ENCODE measurements at places on chromosomes 3 and 15.

DNA sequence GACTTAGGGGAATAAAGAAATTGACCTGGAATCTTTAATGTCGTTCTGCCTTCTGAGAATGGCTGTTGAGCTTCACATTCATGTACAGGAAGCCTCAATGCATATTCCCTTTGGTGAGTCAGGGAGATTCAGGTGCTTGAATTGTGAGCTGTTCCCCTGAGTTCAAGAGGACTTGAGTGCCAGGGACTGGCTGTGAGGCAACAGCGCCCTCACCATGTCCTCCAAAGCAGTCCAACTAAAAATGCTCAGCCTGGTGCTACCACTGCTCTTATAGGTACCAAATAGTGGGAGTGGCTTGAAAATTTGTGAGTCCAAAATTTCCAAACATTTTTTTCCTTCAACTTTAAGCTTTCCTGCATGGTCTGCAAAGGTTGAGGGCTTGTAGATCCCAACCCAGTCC is 54.1 kb downstream of the LEO1 start:
- DNase-seq, result peak; percentile 33

GRCh38 chr3:32708672-32709283 is 23.8 kb downstream of the CNOT10 start:
- DNase-seq, result no peak

GRCh38 chr3:61562721-61563312 is 1.4 kb downstream of the PTPRG start:
- DNase-seq, result no peak

DNA sequence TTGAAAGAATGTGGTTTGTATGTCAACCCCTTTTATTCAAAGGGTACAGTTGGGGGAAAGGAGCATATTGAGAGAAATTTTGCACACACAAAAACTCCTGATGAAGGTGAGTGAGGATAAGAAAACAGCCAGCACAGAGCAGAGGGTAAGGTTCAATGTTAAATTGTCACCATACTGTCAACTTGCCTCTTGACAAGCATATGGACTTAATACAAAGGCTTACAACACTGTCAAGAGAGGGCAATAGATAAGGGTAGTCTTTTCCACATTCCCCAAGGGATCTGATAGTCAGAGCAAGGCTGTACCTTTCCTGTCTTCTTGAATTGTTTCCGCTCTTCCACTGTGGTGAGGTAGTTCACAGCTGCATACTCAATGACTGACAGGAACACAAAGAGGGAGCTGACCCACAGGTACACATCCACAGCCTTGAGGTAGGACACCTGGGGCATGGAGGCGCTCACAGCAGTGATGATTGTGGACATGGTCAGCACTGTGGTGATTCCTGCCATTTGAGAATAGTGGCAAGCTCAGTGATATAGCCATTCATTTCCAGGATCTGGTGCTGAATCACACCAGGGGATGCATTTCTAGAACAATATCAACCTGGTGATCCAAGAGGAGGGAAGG is 20.4 kb upstream of the RIOX2 start:
- no peak for DNase-seq

GRCh38 chr3:45986303-45986982 is 9.2 kb downstream of the FYCO1 start:
- DNase-seq, result peak; percentile 49

DNA sequence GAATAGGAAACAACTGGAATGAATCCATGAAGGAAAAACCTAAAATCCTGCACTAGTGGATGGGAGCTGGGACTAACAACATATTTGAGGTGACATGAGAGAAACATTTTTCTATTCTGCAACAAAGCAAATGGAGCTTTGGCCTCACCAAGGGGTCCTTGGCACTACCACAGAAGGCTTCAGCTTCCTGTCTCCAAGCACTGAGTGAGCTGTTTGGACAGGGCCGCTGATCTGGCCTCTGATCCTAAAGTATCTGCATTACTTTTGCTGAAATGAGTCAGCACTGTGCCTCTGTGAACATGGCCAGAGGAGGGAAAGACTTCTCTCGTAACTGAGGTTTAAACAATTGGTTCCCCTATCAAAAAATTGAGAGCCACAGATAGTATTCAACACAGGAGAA is 9.0 kb downstream of the ARPP21 start:
- no peak for DNase-seq

- no peak for DNase-seq
Observed at GRCh38 chr3:138220242-138220641, 33.1 kb downstream of the ARMC8 start.

GRCh38 chr3:32238453-32239306 is at the start of gene CMTM8:
TSS of gene CMTM8 (plus strand) at chr3:32238680. CDS start at chr3:32238973, 293 bp downstream.
- DNase-seq, result peak; percentile 48

- no peak for DNase-seq
Observed at GRCh38 chr3:85864896-85865295, 906.1 kb downstream of the CADM2 start.

GRCh38 chr3:126731044-126731443 is 27.0 kb downstream of the CHCHD6 start:
- DNase-seq, result no peak

- DNase-seq, result no peak
Observed at GRCh38 chr3:108183971-108184370, 38.3 kb downstream of the IFT57 start.

DNA sequence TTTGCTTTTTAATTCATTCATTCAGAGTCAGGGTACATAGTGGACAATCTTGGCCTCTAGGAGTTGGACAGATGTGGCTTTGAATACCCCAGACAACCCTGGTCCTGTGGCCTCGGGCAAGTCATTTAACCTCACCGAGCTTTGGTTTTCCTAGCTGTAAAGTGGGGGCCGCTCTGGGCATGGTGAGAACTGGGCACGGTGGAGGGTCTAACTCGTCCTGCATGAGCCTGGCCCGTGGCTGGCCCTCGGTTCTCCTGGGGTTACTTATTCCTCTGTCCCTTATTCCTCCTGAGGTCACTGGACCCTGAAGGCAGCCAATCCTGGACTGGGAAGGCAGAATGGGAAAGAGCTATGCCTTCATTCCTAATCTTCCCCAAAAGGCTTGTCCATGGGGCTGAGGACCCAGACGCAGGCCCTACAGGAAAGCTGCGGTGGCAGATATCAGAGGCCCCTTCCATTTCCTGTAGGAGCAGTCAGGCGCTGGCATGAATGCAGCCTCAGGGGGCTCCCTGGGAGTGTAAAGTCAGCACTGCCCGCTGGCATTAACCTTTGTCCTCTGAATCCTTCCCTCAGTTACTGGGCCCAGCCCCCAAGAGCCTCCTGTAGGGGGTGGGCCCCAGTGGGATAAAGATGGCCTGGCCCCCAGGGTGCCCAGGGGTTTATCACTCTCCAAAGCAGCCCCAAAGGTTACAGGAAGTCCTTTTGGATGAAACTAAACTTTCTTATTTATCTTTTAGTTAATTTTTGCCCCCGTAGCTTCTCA is 17.9 kb upstream of the SEC13 start:
- no peak for DNase-seq

GRCh38 chr3:97958796-97959195 is 13.4 kb downstream of the RIOX2 start:
- DNase-seq, result no peak

- peak; percentile 100 for DNase-seq
Observed at GRCh38 chr3:194135806-194136518, at the start of gene HES1. TSS of gene HES1 (plus strand) at chr3:194136148. CDS start at chr3:194136381, 233 bp downstream.

GRCh38 chr15:36005542-36005941 is 459.6 kb upstream of the DPH6 start:
- no peak for DNase-seq

GRCh38 chr3:53200501-53201498 is 39.8 kb downstream of the PRKCD start:
- DNase-seq, result no peak

DNA sequence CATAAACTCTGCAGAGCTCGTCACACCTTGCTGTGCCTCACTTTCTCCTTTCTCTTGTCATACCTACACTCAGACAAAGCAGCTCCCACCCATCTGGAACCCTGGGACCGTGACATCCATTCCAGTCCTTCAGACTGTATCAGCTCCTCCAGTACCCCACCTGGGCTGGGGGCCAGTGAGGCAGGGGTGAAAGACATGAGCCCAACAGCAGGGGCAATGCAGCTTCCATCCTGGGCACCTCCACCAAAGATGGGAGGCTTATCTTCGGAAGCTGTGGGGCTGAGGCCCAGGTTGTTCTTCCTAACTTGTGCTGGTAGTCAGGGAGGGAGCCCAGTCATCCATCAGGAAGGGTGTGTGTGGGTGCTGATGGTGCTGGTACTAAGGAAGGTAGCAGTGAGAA is 109.2 kb downstream of the EEFSEC start:
- no peak for DNase-seq

GRCh38 chr3:195253923-195254432 is 17.0 kb downstream of the XXYLT1 start:
- DNase-seq, result no peak

Data from NCI-H774 (cell line).